ENCODE measurements at places on chromosomes 11 and 22. TPM values are rescaled to one million over a fixed set of nuclear protein-coding genes. Genes with fewer than 3 reads are reported as not detected.
A peak's percentile ranks its signal among the peaks of the same experiment; 100 is the strongest.

The NUP160 gene
- polyA plus RNA-seq = 53.9 TPM

The OR5F1 gene
- polyA plus RNA-seq = not detected

The SYVN1 gene
- polyA plus RNA-seq = 8.6 TPM

The TTC9C gene
- polyA plus RNA-seq = 12.0 TPM

The EML3 gene
- 14.6 TPM for polyA plus RNA-seq

DNA sequence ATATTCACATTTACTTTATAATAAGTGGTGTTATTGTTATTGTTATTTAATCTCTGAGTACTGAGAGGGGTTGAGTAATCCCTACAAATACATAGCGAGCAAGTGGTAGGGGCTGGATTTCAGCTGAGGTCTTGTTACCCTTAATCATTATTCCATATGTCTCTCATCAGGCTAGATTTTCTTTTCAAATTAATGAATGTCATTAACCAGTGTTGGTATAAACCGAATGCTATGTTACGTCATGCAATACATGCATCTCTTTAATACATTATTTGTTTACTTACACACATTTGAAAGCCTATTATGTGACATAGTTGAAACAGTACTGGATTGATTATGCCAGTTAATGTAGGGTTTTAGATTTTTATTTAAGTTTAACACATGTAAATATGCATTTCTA, 18.9 kb downstream of the PDGFD start:
- DNase-seq = no peak

DNA sequence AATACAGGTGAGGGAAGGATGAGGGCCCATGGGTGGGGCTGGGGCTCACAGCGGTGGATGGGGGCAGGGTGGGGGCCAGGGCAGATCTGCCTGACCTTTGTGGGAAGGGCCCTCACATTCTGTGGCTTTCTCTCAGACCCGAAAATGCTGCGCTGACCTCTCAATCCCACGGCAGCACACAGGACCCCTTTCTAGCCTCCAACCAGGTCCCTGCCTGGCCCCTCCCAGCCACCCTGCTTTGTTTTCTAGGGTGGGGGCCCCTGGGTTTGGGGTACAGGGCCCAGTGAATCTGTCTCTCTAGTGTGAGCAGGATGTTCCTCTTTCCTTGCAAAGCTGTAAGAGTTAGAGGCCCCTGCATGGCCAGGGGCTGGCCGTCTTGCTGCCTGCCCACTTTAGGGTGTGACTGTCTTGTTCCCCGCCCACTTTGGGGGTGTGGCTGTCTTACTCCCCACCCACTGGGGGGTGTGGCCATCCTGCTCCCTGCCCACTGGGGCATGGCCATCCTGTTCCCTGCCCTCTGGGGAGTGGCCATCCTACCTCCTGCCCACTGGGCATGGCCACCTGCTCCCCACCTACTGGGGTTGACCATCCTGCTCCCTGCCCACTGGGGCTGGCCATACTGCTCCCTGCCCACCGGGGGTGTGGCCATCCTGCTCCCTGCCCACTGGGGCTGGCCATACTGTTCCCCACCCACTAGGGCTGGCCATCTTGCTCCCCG, 11.5 kb downstream of the PARVG start:
- peak; percentile 56 for DNase-seq

DNA sequence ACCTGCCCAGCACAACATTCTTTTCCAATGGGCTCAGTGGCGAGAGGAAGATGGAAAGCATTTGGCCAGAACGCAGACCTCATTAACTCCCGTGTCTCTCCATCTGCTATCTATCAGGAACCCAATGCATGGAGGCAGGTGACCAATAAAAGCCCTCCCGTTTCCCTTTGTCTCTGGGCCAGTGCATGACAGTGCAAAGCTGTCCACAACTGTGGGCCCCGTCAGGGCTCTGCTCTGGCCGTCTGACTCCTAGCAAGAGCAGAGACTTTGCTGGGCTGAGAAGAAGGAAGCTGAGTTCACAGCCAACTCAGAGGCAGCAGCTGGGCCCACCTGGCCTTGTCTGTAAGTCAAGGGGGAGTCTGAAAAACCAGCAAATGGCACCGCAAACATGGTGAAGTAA, 177.8 kb downstream of the TENM4 start:
- no peak for DNase-seq
